ENCODE measurements at places on chromosomes 1 and 21.

DNA sequence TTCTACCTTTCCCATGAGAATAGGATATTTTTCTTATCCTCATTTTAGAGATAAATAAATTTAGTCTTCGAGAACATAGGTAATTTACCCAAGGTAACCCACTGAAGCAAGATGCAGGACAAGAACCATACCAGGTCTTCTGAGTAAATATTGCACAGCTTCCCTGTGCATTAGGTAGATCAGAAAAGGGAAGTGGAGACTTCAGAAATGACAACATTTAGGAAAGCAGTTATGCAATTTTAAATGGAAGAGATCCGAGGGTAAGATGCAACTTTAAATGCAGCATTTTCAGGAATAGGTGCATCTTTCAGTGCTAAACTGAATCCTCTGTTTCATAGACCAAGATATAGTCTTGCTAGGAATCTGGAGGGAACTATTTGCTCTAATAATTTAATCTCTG is 206.4 kb upstream of the SGIP1 start:
- no peak for DNase-seq

- no peak for DNase-seq
Measured at GRCh38 chr1:28751315-28752060, 14.7 kb downstream of the YTHDF2 start.

GRCh38 chr1:6511561-6512244 is 20.2 kb upstream of the PLEKHG5 start:
- DNase-seq = no peak

GRCh38 chr1:56688522-56689026 is 43.5 kb downstream of the PRKAA2 start:
- DNase-seq = no peak

DNA sequence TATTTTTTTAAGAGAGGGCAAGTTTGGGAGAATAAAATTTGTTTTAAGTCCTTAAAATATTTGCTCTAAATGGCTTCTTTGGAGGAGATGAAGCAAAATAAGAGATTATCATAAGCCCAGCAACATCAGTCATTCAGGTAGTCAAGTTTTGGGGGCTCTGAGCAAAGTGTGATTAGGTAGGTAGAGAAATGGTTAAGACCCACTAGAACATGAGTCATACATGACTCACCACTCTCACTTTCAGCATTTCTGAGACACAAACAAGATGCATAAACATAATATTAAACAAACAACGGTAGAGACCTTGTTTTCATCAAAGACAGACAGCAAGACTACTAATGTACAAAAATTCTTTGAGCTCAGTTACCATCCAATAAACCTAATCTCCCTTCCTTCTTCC is 272.2 kb downstream of the LMO4 start:
- no peak for DNase-seq

- DNase-seq = no peak
Measured at GRCh38 chr1:29094954-29095353, 28.7 kb downstream of the TMEM200B start.

GRCh38 chr1:180800945-180801344 is 111.8 kb upstream of the KIAA1614 start:
- DNase-seq = peak; percentile 1

- no peak for DNase-seq
Measured at GRCh38 chr1:161727256-161727924, 6.0 kb downstream of the FCRLB start.

DNA sequence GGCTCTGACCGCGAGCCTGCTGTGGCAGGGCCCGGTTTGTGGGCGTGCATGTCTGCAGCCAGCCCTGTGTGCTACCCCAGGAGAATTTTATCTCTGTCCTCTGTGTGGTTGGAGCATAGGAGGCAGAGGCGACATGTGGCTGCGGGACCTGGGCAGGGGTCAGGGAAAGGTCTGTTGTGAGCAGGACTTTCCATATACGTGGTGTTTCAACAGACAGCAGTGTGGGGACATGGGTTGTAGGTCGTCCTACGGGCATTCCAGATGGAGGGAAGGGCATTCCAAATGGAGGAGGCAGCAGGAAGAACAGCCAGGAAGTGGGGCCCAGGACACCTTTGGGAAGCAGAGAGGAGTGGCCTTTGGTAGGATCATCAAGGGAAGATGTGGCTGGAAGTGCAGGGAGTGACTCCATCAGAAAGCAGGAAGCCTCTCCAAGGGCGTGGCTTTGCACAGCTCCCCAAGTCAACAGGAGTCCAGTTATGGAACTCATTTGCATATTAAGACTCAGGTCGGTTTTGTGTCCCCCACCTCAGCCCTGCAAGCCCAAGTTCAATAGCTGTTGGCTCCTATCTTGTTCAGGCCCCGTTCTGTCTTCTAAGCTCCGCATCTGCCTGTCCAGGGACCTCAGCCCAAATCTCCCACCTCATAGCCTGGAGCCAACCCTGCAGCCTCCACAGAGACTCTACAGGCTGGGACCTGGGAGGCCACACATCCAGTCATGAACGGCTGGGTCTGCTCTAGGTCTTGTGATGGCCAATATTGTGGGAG is 309.1 kb downstream of the MATN1 start:
- no peak for DNase-seq

DNA sequence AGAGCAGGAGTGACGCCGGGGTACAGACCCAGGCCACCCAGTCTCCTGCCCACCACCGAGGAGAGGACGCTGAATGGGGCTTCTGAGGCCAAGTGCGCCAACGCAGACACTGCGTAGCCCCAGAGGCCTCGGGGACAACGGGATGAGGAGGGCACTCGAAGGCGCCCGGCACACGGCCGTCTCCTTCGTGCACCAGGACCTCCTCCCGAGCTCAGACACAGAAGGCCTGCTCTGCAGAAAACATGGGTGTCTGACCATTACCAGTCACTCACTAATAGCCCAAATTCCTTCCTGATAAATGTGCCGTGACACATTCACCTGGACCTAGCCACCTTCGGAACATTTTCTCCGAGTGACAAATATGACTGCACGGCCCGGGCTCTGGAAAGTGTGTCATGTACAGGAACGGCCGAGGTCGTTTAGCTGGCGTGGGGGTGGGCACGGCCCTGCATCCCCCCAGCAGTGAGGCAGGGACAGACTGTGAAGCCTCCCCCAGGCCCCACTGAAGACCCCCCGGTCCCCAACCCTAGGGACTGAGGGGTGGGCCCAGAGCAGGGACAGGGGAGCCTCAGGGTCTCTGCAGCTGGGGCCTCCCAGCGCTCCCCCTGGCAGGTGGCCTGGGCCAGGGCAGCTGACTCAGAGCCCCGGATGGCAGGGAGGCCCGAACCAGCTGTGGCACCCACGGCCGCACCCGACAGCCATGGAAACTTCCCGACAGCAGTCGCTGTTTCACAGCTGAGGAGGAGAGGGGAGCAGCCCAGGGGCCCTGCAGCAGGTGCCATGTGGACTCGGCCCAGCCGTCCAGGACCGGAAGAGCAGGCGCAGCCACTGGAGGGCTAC is 16.7 kb upstream of the COL6A2 start:
- no peak for DNase-seq

DNA sequence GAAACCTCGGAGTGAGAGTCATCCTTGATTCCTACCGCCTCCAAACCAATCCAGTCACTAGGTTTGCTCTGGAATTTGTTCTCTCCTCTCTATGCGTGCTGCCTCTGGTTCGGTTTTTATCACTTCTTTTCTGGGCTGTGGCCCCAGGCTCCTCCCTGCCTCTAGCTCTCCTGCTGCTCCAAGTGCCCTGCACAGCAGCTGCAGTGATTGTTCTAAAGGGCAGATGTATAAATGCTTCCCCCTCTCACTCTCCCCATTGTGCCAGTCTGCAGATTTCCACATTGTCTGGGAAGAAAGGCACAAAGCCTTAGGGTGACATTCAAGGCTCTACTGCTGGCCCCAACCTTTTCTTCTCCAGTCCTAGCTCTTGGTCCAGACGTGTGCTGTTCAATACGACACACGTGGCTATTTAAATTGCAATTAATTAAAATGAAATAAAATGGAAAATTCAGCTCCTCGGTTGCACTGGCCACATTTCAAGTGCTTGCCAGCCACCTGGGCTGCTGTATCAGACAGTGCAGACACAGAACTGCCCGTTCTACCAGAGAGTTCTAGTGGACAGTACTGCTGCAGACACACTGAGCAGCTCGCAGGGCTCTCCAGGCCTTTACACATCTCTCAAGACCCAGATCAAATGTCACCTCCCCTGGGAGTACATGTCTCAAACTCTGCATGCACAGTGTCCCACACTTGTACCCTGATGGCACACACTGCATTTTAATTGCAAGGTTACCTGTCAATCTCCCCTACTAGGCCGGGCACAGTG is 12.4 kb downstream of the TRIM62 start:
- DNase-seq = no peak

DNA sequence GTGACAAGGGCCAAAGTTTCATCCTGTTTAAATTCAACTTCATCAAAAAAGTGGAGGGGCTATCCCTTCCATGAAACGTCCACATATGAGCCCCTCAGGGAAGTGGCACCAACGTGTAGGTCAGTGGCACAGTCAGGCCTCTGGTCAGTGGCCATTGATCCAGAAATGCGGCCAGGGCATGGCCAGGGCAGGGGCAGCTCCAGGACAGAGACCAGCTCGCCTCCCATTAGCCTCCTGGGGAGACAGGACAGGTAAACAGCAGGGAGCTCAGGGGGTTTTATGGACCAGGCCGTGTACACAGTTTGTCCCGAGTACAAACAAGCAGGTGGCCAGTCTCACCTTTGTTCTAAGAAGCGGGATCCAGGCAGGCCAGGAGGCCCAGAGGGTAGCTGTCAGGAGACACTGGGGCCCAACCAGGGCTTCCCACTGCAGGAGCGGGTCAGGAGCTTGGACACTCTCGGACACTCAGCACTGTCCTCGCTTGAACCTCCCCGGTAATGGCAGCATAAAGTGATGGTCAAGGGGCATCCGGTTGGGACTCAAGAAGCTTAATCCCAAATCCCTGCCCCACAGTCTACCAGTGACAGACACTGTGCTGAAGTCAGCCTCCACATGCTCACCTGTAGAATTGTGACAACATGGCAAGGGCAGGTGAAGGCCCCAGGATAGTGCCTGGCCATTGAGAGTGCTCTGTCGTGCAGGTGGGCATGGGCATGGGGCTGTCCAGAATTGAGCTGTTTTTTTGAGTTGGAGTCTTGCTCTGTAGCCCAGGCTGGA is 144.1 kb upstream of the ERRFI1 start:
- no peak for DNase-seq

DNA sequence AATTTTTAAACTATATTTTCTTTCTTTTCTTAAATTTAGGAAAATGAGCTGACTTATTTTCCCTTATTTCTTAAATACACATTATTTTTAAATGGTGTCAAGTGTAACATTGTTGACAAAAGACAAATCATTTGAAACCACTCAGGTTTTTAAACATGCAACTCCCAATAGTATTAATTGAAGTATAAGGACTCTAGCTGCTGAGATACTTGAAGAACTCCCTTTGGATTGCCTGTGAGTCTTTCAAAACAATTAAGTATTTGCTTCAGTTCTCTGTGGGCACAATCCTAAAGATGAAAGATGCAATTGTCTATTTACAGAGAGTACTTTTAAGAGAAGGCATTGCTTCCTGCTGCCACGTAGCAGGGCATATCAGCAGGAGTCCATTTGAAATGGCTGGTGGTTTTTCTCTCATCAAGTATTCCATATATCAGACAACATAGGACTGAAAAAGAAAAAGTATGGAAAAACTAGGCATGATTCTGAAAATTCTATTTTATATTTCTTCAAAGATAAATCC is 373.4 kb downstream of the NEGR1 start:
- no peak for DNase-seq

- no peak for DNase-seq
Measured at GRCh38 chr1:174333437-174333836, 114.3 kb upstream of the GPR52 start.

DNA sequence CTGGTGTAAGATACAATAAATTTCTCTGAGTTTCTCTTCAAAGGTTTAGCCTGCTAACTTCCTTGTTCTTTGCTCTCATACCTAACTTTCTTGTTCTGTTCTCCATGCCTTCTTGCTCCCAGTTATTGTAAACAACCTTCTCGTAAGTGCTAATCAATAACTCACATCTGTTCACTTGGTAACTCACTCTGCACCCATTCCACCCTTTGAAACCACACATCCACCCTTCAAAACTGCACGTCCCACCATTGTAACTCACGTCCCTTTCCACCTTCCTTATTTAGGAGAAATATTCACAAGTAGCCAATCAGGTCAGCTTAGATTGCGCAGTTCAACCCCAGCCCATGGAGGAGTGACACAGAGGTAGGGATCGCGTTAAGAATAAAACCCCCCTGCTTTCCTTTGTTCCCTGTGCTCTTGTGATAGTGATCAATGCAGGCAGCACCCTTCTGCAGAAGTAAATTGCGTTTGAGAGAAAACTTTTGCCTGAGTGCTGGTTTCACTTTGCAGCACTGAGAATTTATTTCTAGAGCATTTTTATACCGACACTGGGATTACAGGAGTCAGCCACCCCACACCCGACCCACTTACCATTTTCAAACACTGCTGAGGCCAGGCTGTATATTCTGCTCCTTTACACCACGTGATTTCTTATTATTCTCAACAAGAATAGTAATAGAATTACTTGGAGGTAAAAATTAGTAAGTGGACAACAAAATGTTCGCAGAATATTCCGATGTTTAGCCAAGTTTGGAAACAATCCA is 789.2 kb upstream of the RGS18 start:
- DNase-seq = no peak

DNA sequence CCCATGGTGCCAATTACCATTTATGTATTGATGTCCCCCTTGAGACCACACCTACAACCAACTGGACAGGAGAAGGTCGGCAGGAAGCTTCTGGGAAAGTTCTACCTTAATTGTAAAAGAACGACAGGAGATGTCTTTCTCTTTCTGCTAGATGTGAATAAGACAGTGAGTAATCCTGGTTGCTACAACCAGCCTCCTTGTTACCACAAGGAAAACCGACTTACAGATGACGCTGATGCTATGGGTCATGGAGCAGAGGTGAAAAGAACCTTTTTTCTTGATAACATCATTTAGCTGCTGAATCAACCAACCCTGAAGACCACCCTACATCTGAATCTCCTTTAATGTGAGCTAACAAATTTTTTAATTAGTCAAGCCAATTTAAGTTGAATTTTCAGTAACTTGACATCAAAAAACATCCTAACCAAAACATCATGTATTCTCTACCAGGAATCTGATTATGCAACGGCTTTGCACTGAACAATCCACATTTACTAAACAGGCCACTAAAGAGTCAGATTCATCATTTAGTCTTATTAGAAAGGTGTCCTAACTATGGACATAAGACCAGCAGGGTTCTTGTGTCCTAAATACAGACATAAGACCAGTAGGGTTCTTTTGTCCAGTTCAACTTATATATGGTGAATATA is 23.0 kb downstream of the RGS2 start:
- DNase-seq = no peak

DNA sequence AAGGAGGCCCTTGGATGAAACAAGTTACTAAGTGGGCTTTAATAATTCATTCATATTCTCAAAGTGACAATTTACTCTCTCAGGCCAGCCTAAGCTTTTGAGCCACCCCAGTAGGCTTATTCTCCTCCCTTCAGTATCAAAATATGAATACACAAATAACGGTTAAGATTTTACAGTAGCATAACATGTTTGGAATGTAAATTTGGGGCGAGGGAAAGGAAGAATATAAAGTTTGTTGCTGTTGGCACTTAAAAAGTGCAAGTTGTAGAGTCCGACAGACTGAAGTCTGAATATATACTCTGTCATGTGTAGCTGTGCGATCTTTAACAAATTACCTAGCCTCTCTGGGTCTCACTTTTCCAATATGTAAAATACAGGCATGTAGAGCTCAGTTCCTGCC is 22.6 kb upstream of the MYSM1 start:
- no peak for DNase-seq

- no peak for DNase-seq
Measured at GRCh38 chr21:24046829-24047443, 1560.3 kb downstream of the MRPL39 start.

Data from NCI-H1105 (cell line).